Activated naive CD4-positive, alpha-beta T cell (primary cell): ENCODE measurements at places on chromosomes 7 and 10.

DNA sequence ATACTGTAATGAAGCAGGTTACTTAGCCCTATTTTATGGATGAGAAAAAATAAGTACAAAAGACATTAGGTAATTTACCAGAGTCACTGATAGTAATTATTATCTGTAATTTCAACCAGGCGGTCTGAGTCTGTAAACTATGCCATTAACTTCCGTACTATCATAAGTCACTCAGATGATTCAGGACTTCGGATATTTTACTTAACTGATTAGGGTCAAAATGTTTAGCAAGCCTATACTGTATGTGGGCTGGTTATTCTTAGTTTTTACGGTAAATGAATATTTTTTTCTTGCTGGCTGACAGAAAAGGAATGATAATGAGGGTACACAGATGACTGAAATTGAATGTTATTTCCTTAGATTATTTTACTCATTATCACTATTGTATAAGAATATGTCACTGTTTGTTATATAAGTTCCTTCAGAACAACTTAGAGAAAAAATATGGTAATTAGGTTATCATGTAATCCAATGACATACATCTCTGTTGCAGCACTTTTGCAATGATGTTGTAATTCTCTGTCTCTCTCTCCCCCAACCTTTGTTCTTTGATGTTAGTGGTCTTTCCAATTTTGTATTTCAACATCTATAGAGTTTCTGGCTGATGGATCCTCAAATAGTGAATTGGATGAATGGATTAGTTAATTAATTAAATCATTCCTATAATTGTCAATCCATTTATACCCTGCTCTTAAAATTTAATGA, 165.6 kb downstream of the ZEB1 start:
- DNase-seq, result no peak

- no peak for DNase-seq
Measured at GRCh38 chr10:98096731-98097130, 37.7 kb upstream of the R3HCC1L start.

DNA sequence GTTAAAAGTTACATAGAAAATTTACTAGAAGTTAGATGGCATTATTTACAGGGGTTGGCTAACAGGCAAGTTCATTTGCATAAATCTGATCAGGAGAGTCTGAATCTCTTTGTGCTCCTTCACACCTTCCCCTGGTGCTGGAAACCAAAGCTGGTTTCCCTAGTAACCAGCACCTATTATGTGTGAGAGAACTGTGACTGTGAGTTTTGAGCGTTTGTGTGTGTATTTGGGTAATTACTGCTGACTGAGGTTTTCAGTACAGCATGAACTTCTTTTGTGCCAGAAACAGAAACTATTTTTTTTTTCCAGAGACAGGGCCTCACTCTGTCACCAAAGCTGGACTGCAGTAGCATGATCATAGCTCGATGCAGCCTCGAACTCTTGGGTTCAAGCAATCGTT, 10.3 kb upstream of the IFIT1B start:
- no peak for DNase-seq

DNA sequence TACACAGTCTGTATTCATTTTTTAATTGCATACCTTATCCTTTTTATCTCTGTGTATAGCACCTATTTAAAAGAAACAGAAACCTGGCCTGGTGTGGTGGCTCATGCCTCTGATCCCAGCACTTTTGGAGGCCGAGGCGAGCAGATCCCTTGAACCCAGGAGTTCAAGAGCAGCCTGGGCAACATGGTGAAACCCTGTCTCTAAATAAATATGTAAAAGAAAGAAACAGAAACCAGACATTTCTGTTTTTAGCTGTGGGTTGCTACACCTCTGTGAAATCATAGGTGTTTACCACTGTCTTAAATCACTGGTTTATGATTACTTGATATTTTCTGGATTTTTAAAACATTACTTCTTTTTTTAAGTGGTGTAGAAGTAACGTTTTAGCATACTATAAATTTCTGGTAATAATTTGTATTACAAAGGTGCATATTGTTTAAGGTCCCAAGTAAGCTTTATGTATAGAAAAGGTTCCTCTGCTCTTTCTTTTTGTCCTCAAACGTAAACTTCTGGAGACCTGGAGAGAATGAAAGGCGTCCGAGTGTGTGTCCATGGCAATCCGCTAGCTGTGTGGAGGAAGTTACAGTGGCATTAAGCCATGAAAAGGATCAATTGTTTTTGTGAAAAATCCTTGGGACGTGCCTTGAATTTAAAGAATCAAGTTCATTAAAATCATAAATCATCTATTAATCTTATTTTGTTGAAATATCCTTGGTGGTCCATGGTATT, 41.1 kb downstream of the PTPRZ1 start:
- DNase-seq, result no peak

DNA sequence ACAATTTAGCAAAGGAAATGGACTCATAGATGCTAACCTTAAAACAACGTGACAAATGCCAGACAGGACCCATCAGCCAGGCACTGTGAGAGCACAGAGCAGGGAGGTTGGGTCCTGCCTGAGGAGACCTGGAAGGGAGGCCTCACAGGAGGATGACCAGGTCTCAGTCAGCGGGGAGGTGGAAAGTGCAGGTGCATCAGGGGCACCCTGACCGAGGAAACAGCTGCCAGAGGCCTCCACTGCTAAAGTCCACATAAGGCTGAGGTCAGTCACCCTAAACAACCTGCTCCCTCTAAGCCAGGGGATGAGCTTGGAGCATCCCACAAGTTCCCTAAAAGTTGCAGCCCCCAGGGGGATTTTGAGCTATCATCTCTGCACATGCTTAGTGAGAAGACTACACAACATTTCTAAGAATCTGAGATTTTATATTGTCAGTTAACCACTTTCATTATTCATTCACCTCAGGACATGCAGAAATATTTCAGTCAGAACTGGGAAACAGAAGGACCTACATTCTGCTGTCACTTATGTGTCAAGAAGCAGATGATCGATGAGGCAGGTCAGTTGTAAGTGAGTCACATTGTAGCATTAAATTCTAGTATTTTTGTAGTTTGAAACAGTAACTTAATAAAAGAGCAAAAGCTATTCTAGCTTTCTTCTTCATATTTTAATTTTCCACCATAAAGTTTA, 157.6 kb upstream of the LANCL2 start:
- no peak for DNase-seq

DNA sequence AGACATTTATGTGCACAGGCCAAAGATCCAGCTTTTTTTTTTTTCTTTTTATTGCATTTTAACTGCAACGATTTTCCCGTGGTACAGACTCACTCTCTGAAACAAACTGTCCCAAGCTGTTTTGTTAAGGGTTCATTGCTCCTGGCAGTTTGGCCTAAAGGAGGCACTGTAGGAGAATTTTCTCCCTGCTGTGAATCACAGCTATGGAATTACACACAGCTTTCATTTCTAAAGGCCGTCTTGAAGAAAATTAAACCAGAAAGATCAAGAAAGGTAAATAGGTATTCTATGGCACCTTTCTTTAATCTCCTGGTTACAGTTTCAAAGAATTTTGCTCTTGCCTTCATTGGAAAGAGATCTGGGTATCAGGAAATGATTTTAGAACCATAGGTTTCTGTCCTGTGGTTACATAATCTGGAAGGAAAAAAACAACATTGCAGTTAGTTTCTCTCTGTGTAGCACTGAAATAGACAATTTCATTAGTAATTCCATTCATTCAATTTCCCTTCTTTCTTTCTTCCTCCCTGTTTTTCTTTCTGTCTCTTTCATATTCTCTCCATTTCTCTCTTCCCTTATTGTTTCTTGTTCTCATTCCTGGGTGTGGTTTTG, 51.2 kb downstream of the PDK4 start:
- DNase-seq, result no peak
